SJSA1 (cell line): ENCODE measurements at places on chromosomes 12 and 14. TPM values are rescaled to one million over a fixed set of nuclear protein-coding genes. Genes with fewer than 3 reads are reported as not detected.

PGF gene
- total RNA-seq, result 0.79 and 1.6 TPM in 2 replicates

GRCh38 chr14:95495076-95495475 is 21.4 kb downstream of the SYNE3 start:
- DNase-seq, result no peak

GRCh38 chr14:64467101-64467500 is 1.8 kb downstream of the AKAP5 start:
- DNase-seq, result no peak

- no peak for DNase-seq
Observed at GRCh38 chr14:65438266-65438933, 25.9 kb downstream of the FUT8 start.

MAX gene
- 21.3 and 24.6 TPM in 2 replicates for total RNA-seq

DNA sequence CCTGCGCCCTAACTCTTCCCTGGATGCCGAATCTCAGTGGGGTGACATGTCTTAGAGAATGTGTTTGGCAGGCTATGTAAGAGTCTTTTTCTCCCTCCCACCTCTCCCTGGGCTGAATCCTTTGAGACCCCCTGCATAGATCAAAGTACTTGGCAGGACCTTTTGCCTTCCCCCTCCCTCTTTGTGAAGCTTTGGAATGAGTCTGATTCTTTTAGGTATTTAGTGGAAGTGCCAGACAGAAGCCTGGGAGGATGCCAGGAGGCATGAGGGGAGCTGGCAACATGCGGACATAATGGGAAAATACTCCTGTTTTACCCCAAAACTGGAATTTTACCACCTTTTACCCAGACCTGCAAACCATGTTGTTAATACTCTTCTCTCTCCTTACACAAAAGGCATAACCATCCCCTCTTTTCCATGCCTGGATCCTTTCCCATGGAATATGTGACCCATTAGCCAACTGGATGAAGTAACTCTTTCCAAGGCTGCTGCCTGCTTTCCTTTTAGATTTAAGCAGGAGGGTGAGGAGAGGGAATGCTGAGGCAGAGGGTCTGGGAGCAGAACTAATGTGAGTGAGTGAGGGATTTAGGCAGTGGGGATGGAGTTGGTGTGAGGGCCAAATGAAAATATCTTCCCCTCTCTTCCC is 41.7 kb downstream of the TTLL5 start:
- DNase-seq, result no peak

DNA sequence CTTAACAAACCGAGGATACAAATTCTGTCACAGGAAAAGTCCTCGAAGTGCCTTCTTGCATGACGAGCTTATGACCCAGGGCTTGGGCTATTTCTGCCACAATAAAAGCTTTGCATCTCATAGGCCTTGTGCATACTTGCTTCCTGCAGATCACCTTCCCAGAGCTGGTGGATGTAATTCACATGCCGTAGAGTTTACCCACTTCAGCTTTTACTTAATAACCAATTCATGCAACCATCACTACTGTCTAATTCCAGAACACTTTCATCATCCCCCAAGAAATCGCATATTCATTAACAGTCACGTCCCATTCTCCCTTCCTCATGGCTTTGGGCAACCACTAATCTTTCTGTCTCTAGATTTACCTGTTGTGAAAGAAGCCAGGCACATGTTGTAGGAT is 9.0 kb upstream of the BDKRB1 start:
- DNase-seq, result no peak

- DNase-seq, result no peak
Observed at GRCh38 chr14:32492457-32492856, 163.4 kb downstream of the AKAP6 start.
